ENCODE measurements at places on chromosomes 13 and 19.

DNA sequence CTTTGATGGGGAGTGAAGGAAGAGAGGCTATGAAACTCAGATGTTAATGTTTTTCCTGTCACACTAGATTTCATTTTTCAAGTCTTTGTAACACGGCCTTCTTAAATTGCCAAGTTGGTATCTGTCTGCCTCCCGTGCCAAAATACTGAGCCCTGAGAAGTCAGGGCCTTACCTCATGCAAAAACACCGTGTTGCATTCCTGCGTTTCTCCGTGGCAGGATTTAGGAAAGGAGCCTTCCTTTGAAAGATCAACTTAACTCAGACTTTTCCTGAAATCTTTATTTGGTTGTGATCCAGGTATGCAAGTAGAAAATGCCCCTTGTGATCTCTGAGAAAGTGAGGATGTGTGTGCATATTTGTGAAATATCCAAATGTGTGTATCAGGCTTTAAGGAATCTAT is 1291.0 kb upstream of the SLC10A2 start:
- DNase-seq: no peak

DNA sequence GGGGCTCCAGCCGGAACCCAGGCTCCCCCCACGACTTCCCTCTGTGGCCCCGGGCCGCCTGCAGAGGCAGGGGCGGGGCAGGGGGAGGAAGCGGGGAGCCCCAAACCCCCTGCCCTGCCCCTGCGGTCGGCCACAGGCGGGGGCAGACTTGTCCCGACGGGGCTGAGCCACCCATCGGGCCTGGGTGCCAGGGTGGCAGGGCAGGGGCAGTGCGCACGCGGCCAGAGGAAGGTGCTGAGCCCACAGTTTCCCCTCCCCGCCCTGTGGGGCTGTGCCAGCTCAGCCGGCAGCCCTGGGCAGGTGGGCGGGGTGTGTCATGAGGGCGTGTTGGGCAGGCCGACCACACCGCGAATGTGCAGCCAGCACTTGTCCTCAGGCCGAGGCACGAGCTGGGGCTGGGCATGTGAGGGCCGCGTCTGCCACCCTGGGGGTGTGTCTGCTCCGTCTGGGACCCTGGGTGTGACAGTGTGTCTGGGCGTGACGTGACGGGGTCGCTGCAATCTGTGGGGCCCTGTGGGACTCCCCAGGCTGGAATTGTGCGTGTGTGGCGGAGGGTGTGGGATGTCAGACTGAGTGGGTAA is 17.7 kb downstream of the CCDC97 start:
- DNase-seq: no peak

- DNase-seq: no peak
Observed at GRCh38 chr13:35479038-35479492, 2.6 kb upstream of the MAB21L1 start.

- DNase-seq: peak; percentile 20
Observed at GRCh38 chr13:84431646-84432045, 549.4 kb upstream of the SLITRK1 start.

GRCh38 chr13:77377016-77377415 is 50.1 kb upstream of the MYCBP2 start:
- no peak for DNase-seq

DNA sequence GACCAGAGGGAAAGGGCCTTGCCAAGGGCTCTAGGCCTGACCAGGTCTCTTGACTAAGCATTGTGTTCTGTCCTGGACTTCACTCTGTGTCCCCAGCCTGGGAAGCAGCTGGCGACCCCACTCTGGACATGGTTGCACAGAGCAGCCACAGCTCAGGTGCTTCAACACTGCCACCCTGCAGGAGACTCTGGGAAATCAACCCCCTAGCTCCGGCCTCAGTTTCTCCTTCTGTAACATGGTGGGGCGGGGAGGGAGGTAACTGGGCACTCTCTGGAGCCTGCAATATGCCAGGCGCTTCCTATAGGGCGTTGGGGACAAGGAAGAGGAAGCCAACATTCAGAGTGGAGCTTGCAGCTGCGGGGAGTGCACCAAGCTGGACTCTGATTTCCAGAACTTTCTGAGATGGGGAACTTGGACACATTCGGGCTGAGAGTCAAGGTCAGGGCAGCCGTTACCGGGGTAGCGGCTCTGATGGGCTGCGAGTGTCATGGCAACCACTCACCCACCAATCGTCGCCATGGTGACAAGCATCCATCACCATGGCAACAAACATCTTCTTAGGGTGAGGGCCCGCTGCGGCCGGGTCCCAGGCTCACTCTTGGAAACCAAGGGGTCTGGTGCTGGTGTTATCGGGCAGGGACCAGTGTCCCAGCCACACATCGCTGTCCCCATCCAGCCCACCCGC is 12.8 kb downstream of the F2RL3 start:
- no peak for DNase-seq

DNA sequence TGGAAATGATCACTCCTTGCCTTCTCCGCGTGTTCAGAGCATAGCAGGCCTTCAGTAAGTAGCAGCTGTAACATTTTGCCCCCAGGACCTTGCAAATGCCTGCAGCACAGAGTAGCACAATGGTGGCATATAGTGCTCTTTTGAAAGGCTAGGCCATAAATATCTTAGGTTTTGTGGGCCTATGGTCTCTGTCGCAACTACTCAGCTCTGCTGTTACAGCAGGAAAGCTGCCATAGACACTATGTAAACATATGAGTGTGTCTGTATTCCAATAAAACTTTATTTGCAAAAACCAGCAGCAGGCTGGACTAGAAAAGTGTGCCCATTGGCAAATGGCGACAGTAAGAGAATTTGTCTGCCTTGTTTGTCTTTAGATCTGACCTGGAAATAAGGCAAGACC is 9.4 kb downstream of the ITPKC start:
- no peak for DNase-seq

- no peak for DNase-seq
Observed at GRCh38 chr13:36966404-36966803, 32.7 kb downstream of the ALG5 start.

DNA sequence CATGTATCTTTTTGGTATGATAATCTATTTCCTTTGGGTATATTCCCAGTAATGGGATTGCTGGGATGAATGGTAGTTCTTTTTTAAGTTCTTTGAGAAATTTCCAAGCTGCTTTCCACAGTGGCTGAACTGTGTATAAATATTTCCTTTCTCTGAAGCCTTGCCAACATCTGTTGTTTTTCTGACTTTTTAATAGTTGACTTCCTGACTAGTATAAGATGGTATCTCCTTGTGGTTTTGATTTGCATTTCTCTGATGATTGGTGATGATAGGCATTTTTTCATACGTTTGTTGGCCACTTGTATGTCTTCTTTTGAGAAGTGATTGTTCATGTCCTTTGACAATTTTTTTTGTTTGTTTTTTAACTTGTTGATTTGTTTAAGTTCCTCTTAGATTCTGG is 61.6 kb upstream of the PCDH17 start:
- DNase-seq: no peak

DNA sequence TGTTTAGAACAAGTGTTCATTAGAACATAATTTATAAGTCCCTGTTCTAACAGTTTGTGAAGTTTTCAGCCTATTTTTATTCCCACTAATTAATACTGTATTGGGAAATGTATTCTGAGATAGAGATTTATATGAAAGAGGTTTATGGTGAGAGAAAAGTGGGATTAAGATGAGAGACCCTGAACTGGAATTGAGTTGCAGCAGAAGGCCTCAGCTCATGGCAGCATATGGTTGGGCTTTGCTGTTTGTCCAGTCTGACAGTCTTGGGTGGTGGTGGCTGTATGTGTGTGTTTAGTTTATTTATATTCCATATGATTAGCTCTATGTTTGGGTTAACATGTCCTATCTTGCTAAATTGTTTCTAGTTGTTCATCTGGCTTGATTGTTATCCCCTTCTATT is 575.1 kb downstream of the SLITRK5 start:
- DNase-seq: no peak

- DNase-seq: peak; percentile 31
Observed at GRCh38 chr19:1324806-1325567, 39.3 kb downstream of the EFNA2 start.

GRCh38 chr13:49419276-49419675 is 24.6 kb downstream of the CAB39L start:
- DNase-seq: no peak

- no peak for DNase-seq
Observed at GRCh38 chr13:80086304-80086721, 254.6 kb downstream of the SPRY2 start.

DNA sequence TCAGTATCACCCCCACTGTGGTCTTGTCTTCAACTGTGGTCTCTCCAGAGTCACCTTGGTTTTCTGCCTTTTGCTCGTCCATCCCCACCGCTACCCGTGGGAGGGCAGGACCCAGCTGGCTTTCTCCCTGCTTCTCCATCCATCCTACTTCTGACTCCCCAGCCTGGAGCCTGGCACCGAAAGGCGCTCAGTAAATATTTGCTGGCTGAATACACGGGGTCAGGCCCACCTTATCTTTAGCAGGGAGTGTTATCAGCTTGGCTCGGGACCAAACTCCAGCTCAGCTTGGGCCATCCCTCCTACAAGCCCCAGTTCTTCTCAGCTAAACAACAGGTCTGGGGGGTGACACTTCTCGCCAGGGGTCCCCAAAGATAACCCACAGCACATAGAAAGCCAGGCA is 62.0 kb upstream of the KLF2 start:
- DNase-seq: no peak

- DNase-seq: no peak
Observed at GRCh38 chr19:719636-720344, 11.1 kb downstream of the PALM start.

- peak; percentile 76 for DNase-seq
Observed at GRCh38 chr19:7919610-7920518, at the start of gene SNAPC2. TSS of gene SNAPC2 (plus strand) at chr19:7920338. CDS start at chr19:7920367, 29 bp downstream.

GRCh38 chr13:66128692-66129269 is 1101.4 kb downstream of the PCDH9 start:
- DNase-seq: no peak

DNA sequence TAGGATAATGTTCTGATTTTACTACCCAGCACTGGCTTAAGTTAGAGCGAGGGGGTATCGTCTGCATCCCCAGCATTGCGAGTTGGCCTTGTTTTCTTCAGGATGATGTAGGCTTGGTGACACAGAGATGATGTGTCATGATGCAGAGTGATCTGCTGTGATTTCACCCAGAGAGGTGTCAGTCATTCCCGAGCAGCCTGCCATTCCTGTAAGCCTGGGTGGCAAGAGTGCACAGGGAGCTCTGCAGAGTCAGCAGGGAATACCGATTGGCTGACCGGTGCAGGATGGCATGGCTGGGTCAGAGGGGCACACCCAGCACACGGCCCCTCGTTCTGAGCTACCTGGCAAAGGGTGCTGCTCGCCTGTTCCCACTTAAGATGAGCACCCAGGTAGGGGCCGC is 15.8 kb upstream of the GJB6 start:
- no peak for DNase-seq

GRCh38 chr13:51740698-51741097 is 63.3 kb downstream of the DHRS12 start:
- no peak for DNase-seq

DNA sequence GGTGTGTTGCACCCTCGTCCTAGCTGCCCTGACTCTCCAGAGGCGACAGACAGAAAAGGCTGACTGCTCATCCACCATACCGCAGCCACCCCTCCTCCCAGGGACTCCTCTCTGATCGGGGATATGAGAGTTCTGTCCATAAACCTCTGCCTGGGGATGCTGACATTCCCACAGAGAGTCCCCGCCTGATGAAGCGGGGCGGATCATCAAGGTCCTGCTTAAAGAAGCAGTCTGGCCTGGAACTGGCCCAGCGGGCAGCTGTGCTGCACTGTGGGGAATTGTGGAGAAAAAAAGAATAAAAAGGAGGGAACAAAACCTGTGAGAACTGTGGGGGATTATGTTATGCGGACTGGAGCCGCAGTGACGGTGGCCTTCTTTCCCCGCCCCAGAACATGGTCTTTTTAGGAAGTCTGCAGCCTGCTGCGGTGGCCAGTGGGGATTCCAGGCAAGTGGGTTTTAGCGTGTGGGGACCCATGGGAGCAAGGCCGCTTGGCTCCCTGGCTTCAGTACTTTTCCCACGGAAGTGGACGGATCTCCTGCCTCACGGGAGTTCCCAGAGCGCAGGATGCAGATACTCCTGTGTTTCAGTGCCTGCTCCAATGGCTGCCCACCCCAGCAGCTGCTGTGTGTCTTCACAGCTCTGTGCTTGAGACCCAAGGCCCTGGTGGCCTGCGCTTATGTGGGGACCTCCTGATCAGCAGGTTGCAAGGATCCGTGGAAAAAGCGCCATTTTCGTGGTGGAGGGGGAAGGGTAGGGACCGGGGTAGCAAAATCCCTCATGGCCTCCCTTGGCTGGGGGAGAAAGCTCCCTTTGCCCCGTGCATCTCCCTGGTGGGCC is 1456.2 kb upstream of the SLC10A2 start:
- no peak for DNase-seq

GRCh38 chr13:110716247-110716515 is 2.7 kb downstream of the ING1 start:
- DNase-seq: no peak

DNA sequence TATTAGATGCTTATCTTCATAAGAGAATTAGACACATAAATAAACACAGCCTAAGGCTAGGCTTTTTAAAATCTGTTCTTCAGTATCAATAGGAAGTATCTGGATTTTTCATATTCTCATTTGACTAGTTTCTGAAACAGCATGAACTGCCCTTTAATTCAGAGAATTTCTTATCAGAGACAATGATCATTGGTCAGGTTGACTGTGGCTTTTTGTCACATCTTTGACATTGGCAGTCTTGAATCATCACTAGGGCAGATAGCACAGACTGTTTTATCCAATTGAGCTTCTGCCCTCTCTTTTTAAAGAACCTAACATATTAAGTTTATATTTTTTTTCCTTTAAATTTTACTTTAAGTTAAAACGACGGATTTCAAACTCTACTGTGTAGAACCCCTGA is 59.6 kb downstream of the DPY19L3 start:
- DNase-seq: no peak

DNA sequence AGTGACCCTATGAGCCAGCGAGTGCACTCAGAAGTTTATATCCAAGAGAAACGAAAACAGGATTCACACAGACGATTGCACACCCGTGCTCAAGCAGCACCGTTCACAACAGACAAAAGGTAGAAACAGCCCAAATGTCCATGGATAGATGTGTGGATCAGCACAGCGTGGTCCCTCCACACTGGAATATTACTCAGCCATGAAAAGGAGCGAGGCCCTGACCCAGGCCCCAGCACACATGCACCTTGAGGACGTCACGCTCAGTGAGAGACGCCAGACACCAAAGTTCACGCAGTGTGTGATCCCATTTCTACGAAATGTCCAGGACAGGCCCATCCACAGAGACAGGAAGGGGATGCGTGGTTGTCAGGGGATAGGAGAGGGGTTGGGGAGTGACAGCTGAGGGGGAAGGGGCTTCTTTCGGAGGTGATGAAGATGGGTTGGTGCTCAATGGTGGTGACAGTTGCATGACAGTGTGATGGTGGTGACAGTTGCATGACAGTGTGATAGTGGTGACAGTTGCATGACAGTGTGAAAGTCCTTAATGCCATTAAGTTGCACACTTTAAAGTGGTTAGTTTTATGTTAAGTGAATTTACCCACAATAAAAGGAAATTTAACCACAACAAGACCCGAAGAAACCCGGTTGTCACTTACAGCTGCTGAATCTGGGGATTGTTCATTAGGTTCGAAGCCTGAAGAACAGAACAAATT is 18.9 kb upstream of the SLC39A3 start:
- DNase-seq: no peak

GRCh38 chr13:32969516-32969941 is 46.7 kb upstream of the KL start:
- no peak for DNase-seq

Data from skeletal muscle cell (primary cell).